ENCODE measurements at places on chromosomes 3 and 15.

DNA sequence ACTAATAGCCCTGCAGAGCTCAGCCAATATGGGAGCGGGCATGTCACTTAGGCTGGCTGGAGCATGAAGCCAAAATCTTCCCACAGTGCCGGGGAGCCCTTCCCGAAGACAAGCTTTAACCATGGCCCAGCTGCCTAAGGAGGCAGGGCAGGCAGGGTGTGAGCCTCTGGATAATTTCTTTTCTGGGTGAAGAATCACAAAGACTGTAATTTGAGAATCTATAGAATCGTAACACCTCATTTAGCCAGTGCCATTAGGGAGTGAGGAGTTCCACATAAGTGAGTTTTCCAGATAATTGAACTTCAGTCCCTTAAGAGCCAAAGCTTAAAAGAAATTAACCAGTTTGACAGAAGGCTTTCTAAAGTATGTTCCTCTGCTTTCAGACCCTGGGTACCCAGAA, 40.2 kb upstream of the TLE3 start:
- no peak for DNase-seq

DNA sequence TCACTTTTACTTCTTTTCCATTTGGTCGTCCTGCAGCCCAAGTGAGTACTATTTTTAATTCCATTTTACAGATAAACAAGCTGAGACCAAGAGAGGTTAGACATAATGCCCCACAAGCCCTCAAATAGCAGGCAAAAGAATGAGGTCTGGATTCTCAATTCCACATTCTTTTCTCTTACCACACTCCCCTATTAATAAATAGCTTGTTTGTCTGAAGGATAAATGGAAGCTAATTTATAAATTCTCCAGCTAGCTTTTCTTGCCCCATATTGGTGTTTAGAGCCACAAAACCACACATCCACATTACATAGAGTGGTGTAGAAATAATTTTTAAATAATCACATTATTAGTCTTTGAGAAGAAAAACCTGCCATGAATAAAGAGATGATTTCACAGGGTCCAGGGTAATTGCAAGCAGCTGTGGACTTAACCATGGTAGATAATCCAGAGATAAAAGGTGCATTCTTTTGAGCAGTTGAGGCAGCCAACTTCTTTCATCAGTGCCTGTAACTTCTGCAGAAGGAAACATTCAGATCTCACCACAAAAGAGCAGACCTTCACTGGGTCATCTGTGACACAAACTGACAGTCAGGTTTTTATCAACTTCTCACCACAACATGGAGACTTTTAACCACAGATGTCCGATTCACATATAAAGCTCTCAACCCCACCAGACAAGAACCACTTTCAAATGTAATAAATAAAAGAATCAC, 313.4 kb upstream of the STT3B start:
- no peak for DNase-seq

GRCh38 chr3:21017115-21017852, 733.7 kb downstream of the ZNF385D start:
- no peak for DNase-seq

DNA sequence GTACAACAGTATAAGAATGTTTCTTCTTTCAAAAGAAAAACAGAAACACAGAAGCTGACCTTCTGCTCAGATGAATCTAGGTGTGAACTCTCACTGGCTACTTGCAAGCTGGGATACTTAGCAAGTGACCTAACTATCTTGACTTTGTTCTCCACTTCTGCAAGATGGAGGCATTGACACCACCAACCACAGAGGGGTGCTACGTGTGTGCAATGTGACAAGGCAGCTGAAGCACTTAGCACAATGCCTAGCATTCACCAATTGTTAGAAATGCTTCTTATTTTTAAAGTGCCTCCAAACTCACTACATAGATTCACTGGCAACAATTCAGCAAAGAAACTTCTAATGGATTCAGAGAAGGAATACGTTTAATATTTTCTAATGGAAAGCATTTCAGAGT, 331.4 kb upstream of the WNT5A start:
- no peak for DNase-seq

DNA sequence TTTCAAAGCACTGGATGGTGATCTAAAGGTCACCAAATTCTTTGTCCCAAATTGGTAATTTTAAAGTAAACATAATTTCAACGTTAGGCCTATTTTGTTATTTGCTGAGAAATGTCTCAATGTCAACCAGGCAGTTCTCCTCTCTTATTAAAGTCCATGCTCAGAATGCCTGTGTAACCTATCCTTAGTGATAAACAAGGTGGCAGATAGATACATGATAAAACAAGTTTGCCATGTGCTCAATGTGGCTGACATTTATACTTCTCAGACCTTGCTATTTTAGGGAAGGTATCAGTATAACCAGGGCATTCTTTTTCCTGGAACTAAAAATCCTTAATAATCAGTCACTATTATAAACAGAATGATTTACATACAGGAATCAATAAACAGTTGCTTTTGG, 8.5 kb downstream of the MBNL1 start:
- DNase-seq = no peak

DNA sequence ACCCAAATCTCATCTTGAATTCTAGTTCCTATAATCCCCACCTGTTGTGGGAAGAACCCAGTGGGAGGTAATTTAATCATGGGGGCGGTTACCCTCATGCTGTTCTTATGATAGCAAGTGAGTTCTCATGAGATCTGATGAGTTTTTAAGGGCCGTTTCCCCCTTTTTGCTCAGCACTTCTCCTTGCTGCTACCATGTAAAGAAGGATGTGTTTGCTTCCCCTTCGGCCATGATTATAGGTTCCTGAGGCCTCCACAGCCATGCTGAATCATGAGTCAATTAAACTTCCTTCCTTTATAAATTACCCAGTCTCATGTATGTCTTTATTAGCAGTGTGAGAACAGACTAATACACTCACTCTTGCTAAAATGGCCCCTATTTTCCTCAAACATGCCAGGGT, 374.7 kb downstream of the TUSC7 start:
- DNase-seq = no peak
